ENCODE measurements at places on chromosomes 7 and 10.

GRCh38 chr7:27134392-27134791 is 3.8 kb upstream of the HOXA4 start:
- no peak for DNase-seq

GRCh38 chr10:48638739-48639527 is 34.1 kb upstream of the ARHGAP22 start:
- DNase-seq = no peak

DNA sequence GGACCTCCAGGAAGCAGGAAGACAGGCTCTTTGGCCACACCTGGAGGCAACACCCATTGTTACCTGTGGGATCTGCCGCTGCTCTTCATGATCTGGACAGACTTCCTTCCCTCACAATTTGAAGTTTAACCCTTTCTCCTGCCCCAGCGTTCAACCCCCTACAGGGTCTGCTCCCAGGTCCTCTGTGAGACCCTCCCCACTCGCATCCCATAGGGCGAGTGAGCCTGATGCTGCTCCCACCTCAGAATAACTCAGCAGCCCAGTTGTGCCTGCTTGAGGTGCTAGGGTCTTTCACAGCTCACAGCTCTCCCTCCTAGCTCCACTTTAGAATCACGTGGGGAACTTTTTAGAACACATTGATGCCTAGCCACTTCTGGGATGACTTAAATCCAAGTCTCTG is 61.8 kb upstream of the C10orf90 start:
- DNase-seq = no peak

DNA sequence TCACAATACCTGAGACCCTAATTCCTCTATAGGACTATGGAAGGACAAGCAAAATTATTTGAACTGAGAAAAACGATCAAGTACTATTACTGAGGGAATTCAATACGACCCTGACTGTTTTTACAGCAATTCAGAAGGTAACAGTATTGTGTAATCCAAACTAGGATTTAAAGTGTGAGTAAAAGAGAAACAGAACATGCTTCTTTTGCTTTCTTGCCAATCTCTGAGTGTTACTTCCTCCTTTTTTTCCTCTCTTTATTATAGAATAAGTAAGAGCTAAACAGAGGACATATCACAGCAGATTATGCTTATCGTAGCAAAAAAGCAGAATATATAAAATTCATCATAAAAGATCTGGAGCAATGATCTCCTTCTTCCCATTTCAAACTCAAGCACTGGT is 292.1 kb downstream of the THSD7A start:
- no peak for DNase-seq

- DNase-seq = peak; percentile 61
These were observed 36.0 kb downstream of the KCNH2 start for GRCh38 chr7:150942001-150942590.

DNA sequence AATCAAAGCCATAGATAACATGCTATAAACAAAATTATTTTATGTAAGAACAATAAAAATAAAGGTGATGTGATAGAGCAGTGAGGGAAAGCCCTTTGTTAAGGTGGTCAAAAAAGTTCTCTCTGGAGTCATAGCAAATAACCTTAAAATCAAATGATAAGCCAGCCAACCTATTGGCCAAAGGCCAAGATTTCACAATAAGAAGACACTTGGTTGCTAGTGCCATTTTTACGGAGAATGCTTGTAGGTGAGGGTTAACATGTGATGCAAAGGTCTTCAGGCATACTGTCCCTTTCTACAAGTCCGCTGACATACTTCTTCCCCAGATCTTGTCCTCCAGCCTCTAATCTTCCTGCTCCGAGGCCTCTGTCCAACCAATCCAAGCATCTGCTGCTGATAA is 98.2 kb upstream of the ARID5B start:
- no peak for DNase-seq

- no peak for DNase-seq
These were observed 166.7 kb downstream of the TCERG1L start for GRCh38 chr10:131144711-131145375.
